ENCODE measurements at places on chromosomes 2 and 18. TPM values are rescaled to one million over a fixed set of nuclear protein-coding genes. Genes with fewer than 3 reads are reported as not detected.

The HOXD12 gene
- not detected for total RNA-seq

The AGXT gene
- total RNA-seq = not detected

The VPS54 gene
- total RNA-seq = 22.8 TPM

The CCT4 gene
- total RNA-seq = 167 TPM

The KRTCAP3 gene
- not detected for total RNA-seq

The ALK gene
- not detected for total RNA-seq

The NIF3L1 gene
- total RNA-seq = 25.4 TPM

The CEP192 gene
- 36.2 TPM for total RNA-seq

The CYP27C1 gene
- not detected for total RNA-seq

The CERS6 gene
- 17.1 TPM for total RNA-seq

The VWC2L gene
- total RNA-seq = not detected

The L3MBTL4 gene
- under 0.01 TPM for total RNA-seq

The SLC8A1 gene
- 131 TPM for total RNA-seq

The EMILIN1 gene
- 137 TPM for total RNA-seq

The COLEC11 gene
- total RNA-seq = 1.2 TPM

The CCL20 gene
- 57.5 TPM for total RNA-seq
